ENCODE measurements at places on chromosomes 5 and 9. TPM values are rescaled to one million over a fixed set of nuclear protein-coding genes. Genes with fewer than 3 reads are reported as not detected.

DNA sequence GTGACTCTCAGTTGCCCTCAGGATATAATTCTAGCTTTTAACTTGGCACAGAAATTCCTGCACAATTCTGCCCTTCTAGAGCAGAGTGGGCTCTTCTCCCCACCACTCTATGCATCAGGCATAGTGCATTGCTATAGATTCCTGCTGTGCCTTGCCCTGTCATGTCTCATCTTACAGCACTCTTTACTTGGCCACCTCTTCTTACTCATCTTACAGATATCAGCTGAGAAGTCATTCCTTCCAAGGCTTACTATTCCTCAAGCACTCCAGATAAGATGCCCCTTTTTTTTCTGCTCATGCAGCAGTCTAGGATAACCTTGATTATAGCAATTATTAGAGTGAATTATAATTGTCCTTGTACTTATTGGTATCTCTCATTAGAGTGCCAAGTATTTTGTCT, 5.6 kb downstream of the FAM221B start:
- no peak for ATAC-seq

The CFAP77 gene
- not detected for total RNA-seq

DNA sequence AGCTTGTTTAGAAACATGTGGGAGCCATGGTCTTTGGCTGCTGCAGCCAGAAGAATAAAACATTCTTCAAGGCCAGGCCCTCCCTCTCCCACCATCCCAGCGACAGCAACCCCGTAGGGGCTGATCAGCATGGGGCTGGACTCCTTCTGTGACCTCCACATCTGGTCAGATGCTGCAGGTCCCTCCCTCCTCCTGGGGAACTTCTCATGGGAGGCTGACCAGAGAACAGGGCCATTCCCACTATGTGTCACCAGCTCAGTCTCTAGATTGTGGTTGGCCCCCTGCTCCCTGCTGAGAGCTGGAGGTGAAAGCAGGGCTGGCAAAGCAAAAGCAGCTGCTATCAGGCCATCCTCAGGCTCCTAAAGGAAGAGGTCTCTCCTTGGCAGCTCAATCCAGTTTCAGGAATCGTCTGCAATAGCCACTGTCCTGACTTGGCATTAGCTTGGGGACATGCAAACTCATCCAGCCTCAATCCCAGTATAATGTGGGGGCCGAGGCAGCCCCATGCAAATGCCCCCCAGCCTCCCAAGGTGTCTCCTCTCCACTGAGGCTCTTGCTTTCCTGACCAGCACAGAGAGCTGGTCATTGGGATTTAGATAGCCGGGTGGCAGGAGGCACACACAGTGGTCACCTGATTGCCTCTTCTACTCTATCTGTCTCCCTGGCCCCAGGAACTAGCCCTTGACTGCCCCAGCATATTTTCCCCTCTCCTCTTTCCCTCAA, 81.5 kb downstream of the NRG2 start:
- ATAC-seq = no peak

The ECSCR gene
- total RNA-seq = 30.8 TPM

- ATAC-seq = peak; percentile 59
Measured at GRCh38 chr5:153629027-153629895, 138.8 kb downstream of the GRIA1 start.

GRCh38 chr5:42749020-42749419, 7.6 kb upstream of the CCDC152 start:
- no peak for ATAC-seq

GRCh38 chr5:64839936-64840335, 71.2 kb downstream of the CWC27 start:
- no peak for ATAC-seq

DNA sequence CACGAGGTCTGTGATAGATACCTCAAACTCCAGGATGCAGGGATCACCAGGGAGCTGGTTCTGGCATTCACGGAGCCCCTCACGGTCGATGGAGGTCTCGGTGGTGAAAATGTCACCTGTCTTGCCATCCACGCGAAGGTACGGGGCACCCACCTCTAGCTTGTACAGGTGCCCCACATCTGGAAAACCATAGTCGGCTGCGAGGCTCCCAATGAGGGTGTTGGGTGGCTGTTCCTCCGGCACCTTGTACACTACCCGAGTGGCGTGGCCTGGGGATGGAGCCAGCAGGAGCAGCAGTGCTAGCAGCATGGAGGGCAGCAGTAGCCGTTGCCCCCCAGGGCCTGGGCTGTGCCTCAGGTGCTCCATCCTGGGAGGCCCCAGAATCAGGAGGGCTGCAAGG, 9.2 kb downstream of the PCDH1 start:
- no peak for ATAC-seq

GRCh38 chr5:105954341-105954740, 1716.4 kb downstream of the EFNA5 start:
- ATAC-seq = no peak

DNA sequence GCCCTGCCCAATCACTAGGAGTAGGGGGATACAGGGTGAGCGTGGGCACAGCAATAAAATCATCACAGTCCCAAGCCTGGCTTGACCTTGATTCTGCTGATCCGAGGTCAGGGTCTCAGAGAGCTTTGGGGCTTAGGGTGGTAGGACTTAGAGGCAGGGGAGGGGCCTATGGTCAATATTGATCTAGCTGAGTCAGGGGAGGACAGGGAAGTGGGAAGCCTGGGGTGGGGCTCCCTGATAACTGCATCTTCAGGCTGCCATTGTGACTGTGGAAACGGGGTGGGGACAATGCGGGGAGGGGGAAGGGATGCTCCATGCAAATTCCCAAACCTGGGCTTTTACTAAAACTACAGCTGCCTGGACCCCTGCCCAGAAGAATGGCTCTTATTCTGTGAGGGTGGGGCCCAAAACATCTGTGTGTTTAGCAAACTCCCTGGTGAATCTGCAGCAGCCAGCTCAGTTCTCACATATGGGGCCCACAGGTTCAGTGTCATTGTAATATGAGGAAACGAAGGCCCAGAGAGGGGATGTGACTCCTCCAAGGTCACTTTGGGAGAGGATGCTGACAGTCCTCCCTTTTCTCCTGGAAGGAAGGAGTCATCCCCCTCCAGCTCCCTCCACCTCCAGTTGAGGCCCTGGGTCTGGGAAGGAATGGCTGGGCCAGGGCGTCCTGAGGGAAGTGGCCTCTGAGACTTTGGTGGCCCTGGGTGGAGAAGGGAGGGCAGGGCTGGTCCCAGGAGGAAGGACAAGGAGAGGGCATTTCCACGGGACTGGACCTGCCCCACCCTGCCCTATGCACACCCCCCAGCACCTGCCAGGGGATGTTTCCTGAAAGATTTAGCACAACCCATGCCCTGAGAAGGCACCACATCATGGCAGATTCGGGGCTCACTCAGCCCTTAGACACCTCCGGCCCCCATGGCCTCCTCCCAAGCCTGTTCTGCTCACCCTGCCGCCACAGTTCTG, 26.4 kb downstream of the SLC6A7 start:
- ATAC-seq = no peak

- no peak for ATAC-seq
Measured at GRCh38 chr9:131823701-131824146, 83.8 kb upstream of the RAPGEF1 start.

DNA sequence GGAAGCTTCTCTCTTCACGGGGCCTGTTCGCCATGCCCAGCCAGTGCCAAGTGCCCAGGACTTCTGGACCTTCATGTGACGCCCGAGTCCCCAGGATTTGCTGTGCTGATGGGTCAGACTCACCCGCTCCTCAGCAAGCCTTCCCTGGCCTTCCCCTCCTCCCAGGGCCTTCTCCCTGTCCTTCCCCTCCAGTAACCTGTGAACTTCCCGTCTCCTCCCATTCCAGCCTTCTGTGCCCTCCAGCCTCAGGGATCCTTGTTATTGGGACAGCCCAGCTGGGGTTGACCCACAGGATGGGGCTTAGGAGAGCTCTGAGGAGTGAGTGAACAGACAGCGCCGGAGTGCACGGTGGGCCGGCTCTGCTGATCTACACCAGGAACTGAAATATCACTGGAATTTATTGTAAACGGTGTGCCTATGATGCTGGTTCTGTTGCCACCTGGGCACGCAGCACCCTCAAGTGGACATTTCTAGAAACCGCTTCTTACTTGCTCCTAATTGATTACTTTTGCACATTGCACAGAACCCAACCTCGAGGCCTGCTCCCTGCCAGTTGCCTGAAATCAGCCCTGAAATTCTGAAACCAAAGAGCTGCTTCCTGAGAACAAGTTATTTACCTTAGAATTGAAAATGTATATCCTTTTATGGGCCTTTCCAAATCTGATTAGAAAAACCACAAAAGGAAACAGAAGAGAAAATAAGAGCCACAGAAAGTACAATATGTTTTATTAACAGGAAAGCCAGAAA, 1.5 kb downstream of the SPAAR start:
- ATAC-seq = no peak

GRCh38 chr5:178230879-178231538, 1.6 kb downstream of the PHYKPL start:
- no peak for ATAC-seq

The IFNE gene
- not detected for total RNA-seq

The PKD2L2 gene
- 0.15 TPM for total RNA-seq

DNA sequence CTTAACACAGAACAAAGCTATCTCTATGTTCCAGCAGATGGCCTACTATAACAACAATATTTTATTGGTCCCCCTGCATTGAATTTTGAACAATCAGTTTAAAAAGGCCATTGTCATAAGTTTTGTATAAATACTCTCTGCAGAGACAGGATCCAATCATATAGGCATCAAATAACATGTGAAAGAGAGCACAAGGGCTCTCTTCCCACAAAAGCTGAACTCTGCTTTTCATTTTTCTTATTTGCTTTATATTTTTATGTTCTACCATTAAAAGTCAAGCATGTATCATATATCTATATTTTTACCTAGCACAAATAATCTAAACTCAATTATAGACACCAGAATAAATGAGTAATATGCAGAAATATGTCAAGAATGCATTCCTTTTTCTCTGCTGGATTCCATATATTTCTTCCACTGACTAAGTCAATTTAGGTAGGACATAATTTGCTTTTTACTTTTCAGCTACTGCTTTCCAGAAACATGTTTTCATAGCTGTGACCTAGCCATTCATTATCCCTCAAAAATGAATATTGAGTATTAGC, 143.6 kb downstream of the CDH9 start:
- no peak for ATAC-seq

The C5orf58 gene
- total RNA-seq = not detected

The TMOD1 gene
- total RNA-seq = 74.5 TPM

The MPDZ gene
- total RNA-seq = 87.2 TPM

The PCDHB15 gene
- 4.4 TPM for total RNA-seq

The KIF20A gene
- 2.0 TPM for total RNA-seq

DNA sequence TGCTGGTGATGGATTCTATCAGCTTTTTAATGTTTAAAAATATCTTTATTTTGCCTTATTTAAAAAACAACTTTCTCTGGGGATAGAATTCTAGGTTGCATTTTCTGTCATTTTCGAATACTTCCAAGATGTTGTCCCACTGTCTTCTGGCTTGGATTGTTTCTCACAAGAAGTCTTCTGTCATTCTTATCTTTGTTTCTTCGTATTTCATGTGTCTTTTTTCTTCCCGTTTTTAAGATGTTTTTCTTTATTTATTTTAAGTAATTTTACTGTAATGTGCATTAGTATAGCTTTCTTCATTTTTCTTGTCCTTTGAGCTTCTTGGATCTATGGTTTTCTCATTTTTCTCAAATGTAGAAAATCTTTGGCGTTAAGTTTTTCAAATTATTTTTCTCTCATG, 19.1 kb downstream of the STX17 start:
- no peak for ATAC-seq

Measured in gastroesophageal sphincter (tissue), 4 donors.